Thymus (tissue), 14 donors: ENCODE measurements at places on chromosomes 3 and 15.

DNA sequence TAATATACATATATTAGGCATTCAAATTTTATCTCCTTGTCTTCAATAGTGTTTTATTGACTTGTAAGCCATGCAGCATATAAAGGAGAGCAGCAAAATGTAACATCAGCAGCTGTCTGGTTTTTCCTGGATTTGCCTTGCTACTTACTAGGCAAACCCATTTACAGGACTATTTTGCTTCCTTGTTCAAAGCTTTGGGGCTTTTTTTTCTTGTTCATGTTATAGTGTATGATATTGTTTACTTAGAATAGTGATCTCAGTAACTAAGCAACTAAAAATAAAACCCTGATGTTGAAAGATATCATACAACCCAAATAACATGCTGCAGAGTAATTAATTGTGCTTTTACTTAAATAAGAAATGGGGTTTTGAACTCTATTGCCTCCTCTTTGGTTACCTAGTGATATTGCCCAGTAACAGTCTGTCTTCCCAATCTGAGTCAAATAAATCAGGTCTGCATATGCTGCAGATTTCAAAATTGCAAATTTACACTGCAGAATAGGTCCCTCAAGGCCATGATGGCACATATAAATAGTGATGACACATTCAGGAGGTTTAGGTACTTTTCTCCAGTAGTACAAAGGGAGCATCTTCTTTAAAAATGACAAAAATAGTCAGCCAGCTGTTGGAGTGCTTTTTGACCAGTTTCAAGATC is 578.1 kb upstream of the NECTIN3 start:
- no peaks in the 10 kb centered on the region for H3K27me3 ChIP-seq
- H3K4me1 ChIP-seq, result no peaks in the 10 kb centered on the region
- no peak overlapping the region for H3K27ac ChIP-seq
- H3K4me3 ChIP-seq, result no peak overlapping the region
- DNase-seq, result no peak

GRCh38 chr15:76861815-76862397 is 43.2 kb downstream of the SCAPER start:
- no peaks in the 10 kb centered on the region for H3K36me3 ChIP-seq
- no peaks in the 10 kb centered on the region for H3K27me3 ChIP-seq
- no peak overlapping the region for H3K4me3 ChIP-seq
- no peak overlapping the region for H3K27ac ChIP-seq
- no peak for DNase-seq
- no peaks in the 10 kb centered on the region for H3K4me1 ChIP-seq

- H3K27me3 ChIP-seq, result no peaks in the 10 kb centered on the region
- no peak overlapping the region for H3K27ac ChIP-seq
- no peak overlapping the region for H3K4me3 ChIP-seq
- H3K4me1 ChIP-seq, result no peaks in the 10 kb centered on the region
Measured at GRCh38 chr3:125280668-125281361, 68.3 kb upstream of the SLC12A8 start.

DNA sequence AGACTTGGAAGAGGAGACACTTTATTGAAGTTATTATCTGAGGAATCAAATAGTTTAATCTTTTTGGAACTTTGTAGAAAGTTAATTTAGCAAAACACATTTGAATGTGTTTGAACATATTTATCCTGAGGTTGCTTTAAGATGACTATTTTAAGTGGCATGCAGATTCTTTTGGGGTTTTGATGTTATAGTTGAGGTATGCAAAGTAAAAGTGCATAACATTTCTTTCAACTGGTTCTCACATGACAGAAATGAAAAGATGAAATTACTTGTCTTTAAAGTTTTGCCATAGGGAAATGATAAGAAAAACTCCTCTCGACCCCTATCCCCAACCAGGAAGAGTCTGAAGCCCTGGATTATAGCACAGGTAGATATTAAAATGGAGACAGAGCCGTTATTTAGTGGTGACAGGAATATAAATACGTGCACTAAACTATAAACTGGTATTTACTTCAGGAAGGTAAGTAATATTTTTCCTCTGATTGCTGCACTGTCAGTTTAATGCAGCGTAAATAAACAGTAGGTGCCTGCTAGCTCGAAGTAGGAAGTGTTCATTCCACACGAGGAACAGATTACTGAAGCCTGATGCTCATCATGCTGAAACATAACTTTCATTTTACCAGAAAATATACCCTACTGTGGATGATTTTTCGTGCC is 15.1 kb upstream of the SATB1 start:
- H3K4me1 ChIP-seq, result peaks cover 12% of the 10 kb centered on the region
- H3K4me3 ChIP-seq, result peak overlapping the region; percentile 94

DNA sequence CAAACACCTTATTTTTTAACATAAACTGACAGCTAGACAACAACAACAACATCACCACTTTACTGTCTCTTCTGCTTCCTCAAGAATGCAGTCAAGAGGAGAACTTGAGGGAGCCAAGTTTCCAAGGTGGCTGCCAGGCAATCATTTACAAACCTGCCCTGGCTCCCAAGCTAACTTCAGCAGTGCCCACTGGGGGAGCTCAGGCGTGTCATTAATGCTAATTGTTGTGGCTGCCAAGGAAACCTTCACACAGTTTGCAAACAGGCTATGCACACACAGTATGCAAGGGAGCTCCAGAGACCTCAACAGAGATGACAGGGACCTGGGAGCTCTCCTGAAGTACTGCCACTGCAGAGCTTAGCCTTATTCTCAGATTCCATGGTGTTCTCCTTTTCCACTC is 2.1 kb downstream of the DZIP1L start:
- H3K4me3 ChIP-seq, result no peak overlapping the region
- H3K4me1 ChIP-seq, result peaks cover 8% of the 10 kb centered on the region
- H3K27ac ChIP-seq, result no peak overlapping the region
- no peak for DNase-seq
- H3K36me3 ChIP-seq, result no peaks in the 10 kb centered on the region

DNA sequence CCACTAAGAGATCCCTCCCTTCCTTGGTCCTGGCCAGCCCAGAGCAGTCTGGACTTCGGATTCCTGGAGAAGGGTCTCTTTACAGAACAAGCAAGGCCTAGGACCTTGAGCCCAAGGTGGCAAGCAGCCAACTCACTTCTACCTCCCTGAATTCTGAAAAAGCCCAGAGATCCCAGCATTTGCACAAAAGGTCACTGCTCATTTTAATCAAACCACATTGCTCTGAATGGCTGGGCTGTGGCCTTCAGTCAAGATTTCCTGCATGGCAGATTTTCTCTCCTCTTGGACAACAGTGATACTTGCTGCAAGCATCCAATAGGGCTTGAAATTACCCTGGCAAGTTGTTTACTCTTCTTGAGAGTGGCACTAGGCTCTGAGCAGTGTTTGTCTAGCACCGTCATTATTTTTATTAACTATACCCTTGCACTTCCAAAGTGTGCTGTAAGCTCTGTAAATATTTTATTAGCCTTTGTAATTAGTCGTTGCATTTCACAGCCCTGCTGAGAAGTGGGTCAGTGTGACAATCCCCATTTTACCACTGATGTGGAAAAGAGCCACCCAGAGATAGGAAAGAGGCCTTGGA is 274.7 kb upstream of the CTNNB1 start:
- no peak overlapping the region for H3K4me3 ChIP-seq
- DNase-seq, result no peak
- H3K27ac ChIP-seq, result no peak overlapping the region

GRCh38 chr15:60913900-60914299 is 315.2 kb downstream of the RORA start:
- H3K4me1 ChIP-seq, result peaks cover 5% of the 10 kb centered on the region
- H3K36me3 ChIP-seq, result no peaks in the 10 kb centered on the region
- DNase-seq, result no peak

DNA sequence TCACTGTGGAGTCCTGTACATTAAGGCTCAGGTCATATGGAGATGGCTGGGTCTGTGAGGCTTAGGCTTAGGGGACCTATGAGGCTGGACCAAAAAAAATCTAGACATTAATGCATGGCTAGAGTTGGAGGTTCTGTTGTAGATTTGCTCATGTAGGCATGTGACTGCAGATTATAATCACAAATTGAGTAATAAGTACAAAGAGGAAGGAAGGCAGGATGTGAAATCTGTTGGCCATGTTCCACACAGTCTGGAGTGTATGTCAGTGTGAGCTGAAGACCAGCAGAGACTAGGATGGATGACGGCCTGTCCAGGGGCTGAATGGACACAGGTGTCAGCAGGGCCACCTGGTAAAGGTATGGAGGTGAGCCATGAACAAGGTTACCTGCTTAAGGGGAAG is at the start of gene ST3GAL6:
Gene ST3GAL6, plus strand, starts transcription at position 265 of the 400 bp plus-strand sequence. CDS start 5,101 bp downstream, outside the sequence.
- H3K4me3 ChIP-seq, result peak within 1 kb of the TSS; percentile 8
- H3K36me3 ChIP-seq, result no peaks in the 10 kb centered on the region
- peaks cover 15% of the 10 kb centered on the region for H3K4me1 ChIP-seq
- no peak within 1 kb of the TSS for H3K27ac ChIP-seq
- peak; percentile 43 for DNase-seq
- H3K27me3 ChIP-seq, result no peaks in the 10 kb centered on the region

- no peaks in the 10 kb centered on the region for H3K36me3 ChIP-seq
- no peak for DNase-seq
- no peak overlapping the region for H3K4me3 ChIP-seq
- no peak overlapping the region for H3K27ac ChIP-seq
Measured at GRCh38 chr3:29465836-29466235, 185.0 kb downstream of the RBMS3 start.

GRCh38 chr15:85792912-85793590 is 1.7 kb downstream of the KLHL25 start:
- H3K36me3 ChIP-seq, result no peaks in the 10 kb centered on the region
- peaks cover 4% of the 10 kb centered on the region for H3K27me3 ChIP-seq
- no peak overlapping the region for H3K4me3 ChIP-seq
- peaks cover 21% of the 10 kb centered on the region for H3K4me1 ChIP-seq
- no peak for DNase-seq

DNA sequence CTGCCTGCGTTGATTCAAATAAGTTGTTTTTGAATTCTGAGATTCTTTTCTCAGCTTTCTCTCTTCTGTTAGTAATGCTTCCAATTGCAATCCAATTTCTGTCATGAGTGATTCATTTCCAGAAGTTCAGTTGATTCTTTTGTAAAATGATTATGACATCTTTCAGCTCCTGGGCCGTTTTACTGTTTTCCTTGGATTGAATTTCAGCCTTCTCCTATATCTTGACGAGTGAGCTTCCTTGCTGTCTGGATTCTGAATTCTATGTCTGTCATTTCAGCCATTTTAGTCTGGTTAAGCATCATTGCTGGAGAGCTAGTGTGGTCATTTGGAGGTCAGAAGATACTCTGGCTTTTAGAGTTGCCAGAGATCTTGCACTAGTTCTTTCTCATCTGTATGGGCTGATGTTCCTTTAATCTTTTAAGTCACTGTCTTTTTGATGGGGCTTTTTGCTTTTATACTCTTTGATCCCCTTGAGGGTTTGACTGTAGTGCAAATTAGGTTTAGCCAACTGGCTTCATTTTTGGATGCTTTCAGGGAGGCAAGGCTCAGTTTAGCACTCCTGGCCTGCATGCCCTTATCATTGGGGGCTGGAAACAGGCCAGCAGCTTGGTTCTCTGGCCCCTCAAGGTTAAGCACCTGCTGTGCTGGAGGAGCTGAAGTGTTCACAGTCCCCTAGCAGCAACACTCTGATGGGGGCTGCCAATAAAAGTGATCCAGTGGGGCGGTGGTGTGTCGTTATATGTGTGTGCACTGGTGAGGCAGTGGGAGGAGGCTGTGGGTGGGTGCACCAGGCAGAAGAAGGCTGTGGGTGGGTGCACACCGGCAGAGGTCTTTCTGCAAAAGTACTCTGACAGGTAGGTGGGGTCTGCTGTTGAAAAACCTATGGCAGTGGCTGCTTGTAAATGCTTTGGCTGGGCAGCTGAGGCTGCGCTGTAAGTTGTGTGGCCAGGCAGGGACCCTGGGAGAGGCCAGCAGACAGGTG is 51.2 kb downstream of the MCTP2 start:
- H3K4me1 ChIP-seq, result peaks cover 14% of the 10 kb centered on the region
- no peaks in the 10 kb centered on the region for H3K36me3 ChIP-seq
- DNase-seq, result no peak
- no peaks in the 10 kb centered on the region for H3K27me3 ChIP-seq

DNA sequence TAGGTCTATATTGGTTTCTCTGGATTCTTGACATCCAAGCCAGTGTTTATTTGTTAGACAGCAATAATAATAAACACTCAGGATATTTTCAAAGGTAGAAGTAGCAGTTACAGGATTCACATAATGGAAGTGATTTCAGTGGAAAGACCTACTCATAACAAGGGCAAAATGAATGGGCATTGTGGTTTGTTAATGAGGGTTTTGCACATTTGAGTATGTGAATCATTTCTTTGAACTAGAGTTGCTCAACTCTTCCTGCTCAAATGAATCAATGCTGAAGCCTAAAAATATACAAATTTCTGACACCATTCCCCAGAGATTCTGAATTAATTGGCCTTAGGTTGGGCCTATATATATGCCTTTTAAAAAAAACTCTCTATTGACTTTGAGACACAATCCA is 4.1 kb upstream of the COL6A5 start:
- peaks cover 23% of the 10 kb centered on the region for H3K27me3 ChIP-seq
- no peak overlapping the region for H3K27ac ChIP-seq
- peaks cover 2% of the 10 kb centered on the region for H3K4me1 ChIP-seq
